H1 (cell line): ENCODE measurements at places on chromosomes 6 and 20. TPM values are rescaled to one million over a fixed set of nuclear protein-coding genes. Genes with fewer than 3 reads are reported as not detected.

DNA sequence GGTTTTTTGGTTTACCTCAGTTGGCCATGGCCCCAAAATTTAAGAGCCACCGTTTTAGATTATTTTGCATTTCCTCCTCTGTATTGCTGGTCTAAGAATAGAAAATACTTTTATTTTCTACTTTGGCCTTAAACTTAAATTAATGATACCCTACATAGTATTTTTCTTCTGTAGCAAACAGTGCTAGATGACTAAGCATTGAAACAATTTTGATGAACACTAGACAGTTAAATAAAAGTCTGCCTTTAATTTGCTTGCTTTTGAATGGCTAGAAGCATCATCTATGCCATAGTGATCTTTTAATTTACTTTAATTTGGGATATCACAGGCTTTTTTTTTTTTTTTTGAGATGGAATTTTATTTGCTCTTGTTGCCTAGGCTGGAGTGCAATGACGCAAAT lies 106.4 kb downstream of the CD109 start:
- H3K36me3 ChIP-seq, result no peaks in the 10 kb centered on the region
- H3K4me3 ChIP-seq, result no peak overlapping the region
- no peaks in the 10 kb centered on the region for H3K27me3 ChIP-seq
- no peaks in the 10 kb centered on the region for H3K4me1 ChIP-seq

GRCh38 chr6:116217069-116217468 lies 36.8 kb downstream of the TSPYL4 start:
- H3K27ac ChIP-seq, result no peak overlapping the region
- DNase-seq, result no peak
- no peaks in the 10 kb centered on the region for H3K27me3 ChIP-seq
- no peak overlapping the region for H3K4me3 ChIP-seq
- H3K4me1 ChIP-seq, result no peaks in the 10 kb centered on the region

DNA sequence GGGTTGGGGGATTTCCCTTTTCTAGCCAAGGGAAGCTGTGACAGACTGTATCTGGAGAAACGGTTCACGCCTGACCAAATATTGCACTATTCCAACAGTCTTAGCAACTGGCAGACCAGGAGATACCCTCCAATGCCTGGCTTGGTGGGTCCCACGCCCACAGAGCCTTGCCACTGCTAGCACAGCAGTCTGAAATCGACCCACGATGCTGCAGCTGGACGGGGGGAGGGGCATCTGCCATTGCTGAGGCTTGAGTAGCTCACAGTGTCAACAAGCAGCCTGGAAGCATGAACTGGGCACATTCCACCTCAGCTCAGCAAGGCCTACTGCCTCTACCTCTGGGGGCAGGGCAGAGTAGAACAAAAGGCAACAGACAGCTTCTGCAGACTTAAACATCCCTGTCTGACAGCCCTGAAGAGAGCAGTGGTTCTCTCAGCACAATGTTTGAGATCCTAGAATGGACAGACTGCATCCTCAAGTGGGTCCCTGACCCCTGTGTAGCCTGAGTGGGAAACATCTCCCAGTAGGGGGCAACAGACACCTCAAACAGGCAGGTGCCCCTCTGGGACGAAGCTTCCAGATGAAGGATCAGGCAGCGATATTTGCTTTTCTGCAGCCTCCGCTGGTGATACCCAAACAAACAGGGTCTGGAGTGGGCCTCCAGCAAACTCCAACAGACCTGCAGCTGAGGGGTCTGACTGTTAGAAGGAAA lies 89.9 kb upstream of the ECI2 start:
- no peak overlapping the region for H3K27ac ChIP-seq
- no peak for DNase-seq
- 0 out of 2 replicates have a peak, but pooled peaks cover 3% of the 10 kb centered on the region for H3K4me1 ChIP-seq
- no peak overlapping the region for H3K4me3 ChIP-seq
- H3K36me3 ChIP-seq, result no peaks in the 10 kb centered on the region

- H3K27ac ChIP-seq, result no peak overlapping the region
- no peaks in the 10 kb centered on the region for H3K4me1 ChIP-seq
- no peaks in the 10 kb centered on the region for H3K36me3 ChIP-seq
- no peak for DNase-seq
Measured at GRCh38 chr6:122648726-122649125, 38.5 kb downstream of the PKIB start.

DNA sequence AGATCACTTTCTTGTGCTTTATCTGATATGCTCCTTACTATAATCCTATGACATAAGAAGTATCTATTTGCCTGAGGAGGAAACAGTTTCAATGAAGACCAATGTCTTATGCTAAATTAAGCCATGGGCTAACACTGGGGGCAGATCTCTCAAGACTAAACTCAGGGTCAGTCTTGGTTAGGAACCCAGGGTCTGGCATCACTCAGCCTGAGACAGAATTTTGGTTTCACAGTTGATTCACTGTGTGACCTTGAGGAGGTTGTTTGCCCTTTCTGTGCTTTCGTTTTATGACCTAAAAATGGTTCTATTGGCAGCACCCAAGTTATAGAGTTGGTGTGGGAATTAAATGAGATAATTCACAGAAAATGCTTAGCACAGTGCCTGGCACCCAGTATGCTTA lies 4.9 kb upstream of the BCAS1 start:
- no peak overlapping the region for H3K4me3 ChIP-seq
- H3K27me3 ChIP-seq, result no peaks in the 10 kb centered on the region
- DNase-seq, result no peak
- peaks cover 4% of the 10 kb centered on the region; the same call in 1 of the 2 replicates for H3K4me1 ChIP-seq
- no peak overlapping the region for H3K27ac ChIP-seq

DNA sequence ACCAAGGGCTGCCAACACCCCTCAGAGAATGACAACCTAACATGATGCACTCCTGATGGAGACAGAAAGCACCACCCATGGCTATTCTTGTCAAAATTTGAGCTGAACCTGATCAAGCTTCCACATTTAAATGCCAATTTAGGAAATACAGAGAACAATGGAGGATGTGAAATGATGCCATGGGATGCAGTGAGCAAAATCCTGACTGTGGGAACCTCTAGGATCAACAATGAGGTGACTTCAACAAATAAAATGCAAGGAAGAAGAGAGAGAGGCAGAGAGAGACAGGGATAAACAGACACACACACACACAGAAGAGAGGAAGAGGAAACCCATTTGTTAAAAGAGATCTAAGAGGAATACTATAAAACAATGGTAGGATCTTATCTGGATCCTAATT lies 119.6 kb upstream of the NUP153 start:
- no peak overlapping the region for H3K4me3 ChIP-seq
- H3K36me3 ChIP-seq, result peaks cover 38% of the 10 kb centered on the region
- no peaks in the 10 kb centered on the region for H3K4me1 ChIP-seq
- no peaks in the 10 kb centered on the region for H3K27me3 ChIP-seq
- no peak overlapping the region for H3K27ac ChIP-seq

DNA sequence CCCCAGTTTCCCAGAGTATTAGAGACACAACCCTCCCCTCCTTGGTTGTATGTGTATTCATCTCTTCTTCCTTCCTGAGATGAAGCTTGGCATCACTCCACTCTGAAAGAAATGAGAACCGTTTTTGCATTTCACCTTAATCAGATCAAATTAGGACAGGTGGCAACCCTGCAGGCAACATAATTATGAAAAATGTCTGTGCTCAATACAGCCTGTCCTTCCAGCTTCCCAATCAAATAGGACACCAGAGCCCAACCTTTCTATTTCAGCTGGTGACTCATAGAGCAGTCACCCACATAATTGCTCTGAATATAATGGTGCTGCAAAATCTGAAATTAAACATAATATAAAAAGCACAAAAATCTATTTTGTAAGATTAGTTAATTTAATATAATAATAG lies 310.2 kb upstream of the AGPAT4 start:
- H3K4me3 ChIP-seq, result no peak overlapping the region
- H3K4me1 ChIP-seq, result no peaks in the 10 kb centered on the region
- H3K36me3 ChIP-seq, result no peaks in the 10 kb centered on the region
- no peak overlapping the region for H3K27ac ChIP-seq

DNA sequence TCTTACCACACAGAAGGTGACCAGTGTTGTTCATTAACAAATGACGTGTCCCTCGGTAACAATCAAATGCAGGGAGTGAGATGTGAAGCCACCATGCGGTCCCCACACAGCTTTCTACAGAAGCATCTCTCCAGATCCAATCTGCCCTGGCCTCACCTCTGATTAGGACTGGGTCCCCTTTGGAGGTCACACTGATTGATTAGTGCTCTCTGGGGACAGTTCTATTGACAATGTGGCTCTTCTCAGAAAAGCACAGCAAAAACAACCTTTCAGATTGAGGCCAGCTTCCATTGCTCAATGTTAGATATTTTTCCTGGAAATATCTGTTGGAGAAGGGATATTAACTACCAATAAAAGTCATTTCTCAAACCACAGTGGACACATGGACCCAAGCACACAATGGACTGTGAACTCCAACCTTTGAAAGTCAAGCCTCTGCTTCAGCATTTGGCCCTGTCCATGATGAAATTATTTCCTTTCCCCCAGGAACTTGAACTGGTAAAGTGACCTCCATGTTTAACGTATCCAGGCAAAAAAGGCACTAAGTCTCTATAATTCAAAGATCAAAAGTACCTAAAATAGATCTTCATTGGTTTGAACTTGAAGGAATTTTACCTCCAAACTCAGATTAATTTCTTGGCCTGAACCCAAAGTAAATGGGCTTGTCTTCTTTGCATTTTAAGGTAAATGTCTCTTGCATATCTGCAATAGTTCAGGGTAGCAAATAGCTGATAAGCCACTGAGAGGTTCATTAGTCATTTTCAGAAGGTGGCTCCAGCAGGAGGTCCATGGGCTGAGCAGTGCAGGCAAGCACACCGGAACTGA lies 118.5 kb downstream of the FOXA2 start:
- H3K27me3 ChIP-seq, result peaks cover 6% of the 10 kb centered on the region; the same call in 1 of the 2 replicates
- no peak for DNase-seq
- H3K36me3 ChIP-seq, result no peaks in the 10 kb centered on the region
- H3K4me1 ChIP-seq, result peaks cover 8% of the 10 kb centered on the region
- H3K4me3 ChIP-seq, result no peak overlapping the region

- no peaks in the 10 kb centered on the region for H3K4me1 ChIP-seq
- DNase-seq, result no peak
- no peak overlapping the region for H3K27ac ChIP-seq
Measured at GRCh38 chr6:5054245-5054873, 30.8 kb upstream of the PPP1R3G start.

The RAMACL gene
- 0.34 and 0.97 TPM in 2 replicates for total RNA-seq

DNA sequence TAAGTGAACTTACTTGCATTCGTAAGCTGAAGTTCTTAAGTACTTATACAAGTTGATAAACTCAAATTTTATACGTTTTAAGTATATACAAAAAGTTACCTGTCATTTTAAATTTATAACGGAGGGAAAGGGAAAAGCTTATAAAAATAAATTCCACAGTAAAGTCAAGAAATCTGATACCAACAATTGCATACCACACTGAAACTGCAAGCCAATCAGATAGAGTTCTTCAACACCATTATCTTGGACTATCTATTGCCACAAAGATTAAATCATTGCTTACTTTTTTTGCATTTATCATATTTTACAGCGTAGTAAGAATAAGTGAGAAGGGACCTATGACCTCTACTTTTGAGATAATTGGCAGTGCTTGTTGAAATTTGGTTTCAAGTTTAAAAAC lies 386.7 kb downstream of the TFAP2A start:
- H3K4me3 ChIP-seq, result no peak overlapping the region
- DNase-seq, result no peak
- no peak overlapping the region for H3K27ac ChIP-seq
- no peaks in the 10 kb centered on the region for H3K27me3 ChIP-seq

DNA sequence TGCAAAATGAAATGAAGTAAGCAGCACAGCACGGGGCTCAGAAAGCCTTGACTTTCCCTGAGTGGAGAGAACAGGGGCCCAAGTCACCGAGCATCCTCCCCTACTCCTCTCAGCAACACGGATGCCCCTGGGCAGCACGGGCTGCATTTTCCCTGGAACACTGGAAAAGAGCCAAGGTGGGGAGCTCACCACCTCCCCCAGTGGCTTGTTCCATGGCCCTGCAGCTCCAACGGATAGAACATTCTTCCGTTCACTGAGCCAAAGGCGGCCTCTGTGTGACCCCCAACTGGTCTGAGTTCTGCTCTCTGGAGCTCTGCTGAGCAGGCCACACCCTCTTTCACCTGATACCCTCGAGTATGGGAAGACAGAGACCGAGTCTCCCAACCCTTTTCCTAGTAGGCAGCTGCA lies 20.8 kb upstream of the EMILIN3 start:
- H3K27ac ChIP-seq, result no peak overlapping the region
- no peaks in the 10 kb centered on the region for H3K4me1 ChIP-seq
- no peaks in the 10 kb centered on the region for H3K27me3 ChIP-seq
- H3K36me3 ChIP-seq, result no peaks in the 10 kb centered on the region

DNA sequence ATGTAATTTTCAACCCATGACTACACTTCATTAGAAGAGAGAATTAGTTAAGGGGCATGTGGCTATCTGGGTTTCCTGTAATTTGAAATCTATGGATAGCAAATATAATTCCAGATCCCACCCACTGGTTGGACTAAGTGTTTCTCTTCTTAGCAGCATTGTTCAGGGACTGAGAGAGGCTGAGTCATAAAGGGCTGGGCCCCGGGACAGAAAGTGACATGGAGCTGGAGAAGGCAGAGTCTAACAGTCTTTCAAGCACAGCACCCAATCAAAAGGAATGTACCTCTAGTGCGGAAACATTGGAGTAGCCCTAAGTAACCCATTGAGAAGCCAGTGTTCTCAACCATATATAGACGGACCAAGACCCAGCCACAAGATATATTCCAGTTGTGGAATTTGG lies 363.9 kb downstream of the DHX35 start:
- no peaks in the 10 kb centered on the region for H3K27me3 ChIP-seq
- H3K4me1 ChIP-seq, result no peaks in the 10 kb centered on the region
- H3K27ac ChIP-seq, result no peak overlapping the region
- no peak for DNase-seq
- H3K4me3 ChIP-seq, result no peak overlapping the region

The SLC12A5 gene
- 5.9 and 7.3 TPM in 2 replicates for total RNA-seq

- no peak overlapping the region for H3K4me3 ChIP-seq
- no peak for DNase-seq
- H3K36me3 ChIP-seq, result peaks cover 3% of the 10 kb centered on the region; the same call in 1 of the 2 replicates
- H3K27me3 ChIP-seq, result no peaks in the 10 kb centered on the region
- H3K4me1 ChIP-seq, result peaks cover 11% of the 10 kb centered on the region
- no peak overlapping the region for H3K27ac ChIP-seq
Measured at GRCh38 chr6:41593406-41593805, 44.9 kb upstream of the MDFI start.

DNA sequence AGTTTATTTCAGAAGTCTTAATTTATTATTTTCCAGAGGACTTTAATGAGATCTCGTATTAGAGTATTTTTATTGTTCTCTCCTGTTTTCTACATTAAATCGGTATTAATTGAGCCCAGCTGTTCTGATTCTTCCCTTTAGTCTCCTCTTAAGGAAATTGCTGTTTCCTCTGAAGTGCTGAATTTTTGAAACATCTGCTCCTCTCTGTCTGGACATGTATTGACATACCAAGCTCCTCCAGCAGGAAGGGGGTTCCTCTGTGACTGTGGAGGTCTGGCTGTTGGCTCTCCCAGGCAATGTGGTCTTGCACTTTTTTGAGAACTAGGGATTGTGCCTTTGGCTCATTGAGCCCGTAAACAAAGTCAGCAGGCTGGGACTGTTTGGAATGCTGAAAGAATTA lies 74.9 kb downstream of the MAP3K4 start:
- H3K27ac ChIP-seq, result no peak overlapping the region
- no peak for DNase-seq
- no peak overlapping the region for H3K4me3 ChIP-seq
- no peaks in the 10 kb centered on the region for H3K4me1 ChIP-seq
- H3K27me3 ChIP-seq, result no peaks in the 10 kb centered on the region

The CGA gene
- not detected in 2 replicates for total RNA-seq

The MEP1A gene
- total RNA-seq, result not detected in 2 replicates
